ENCODE measurements at places on chromosomes 4 and X.

DNA sequence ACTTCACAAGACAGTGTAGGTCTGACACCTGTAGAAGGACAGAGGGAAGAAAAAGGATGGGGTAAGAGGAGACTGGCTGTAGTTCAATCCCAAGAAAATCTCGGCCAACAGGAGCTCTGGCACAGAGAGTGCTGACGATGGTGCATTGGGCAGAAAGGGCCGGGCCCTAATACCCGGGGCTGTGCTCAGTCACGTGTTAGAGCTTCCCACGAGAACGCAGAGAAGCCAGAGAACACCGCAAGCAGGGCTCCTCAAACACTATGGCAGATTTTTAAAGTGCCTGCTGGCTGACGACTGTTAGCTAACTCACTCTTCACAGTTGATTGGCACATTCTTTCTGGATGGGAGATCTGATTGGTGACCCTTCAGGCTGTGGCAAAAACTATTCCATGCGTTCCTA lies 35.5 kb downstream of the EREG start:
- no peak for DNase-seq

GRCh38 chrX:119145241-119145653 lies 17.6 kb upstream of the KIAA1210 start:
- DNase-seq = no peak

GRCh38 chr4:127403471-127404084 lies 229.2 kb upstream of the INTU start:
- DNase-seq = no peak

GRCh38 chr4:68451246-68452211 lies 4.3 kb downstream of the TMPRSS11E start:
- no peak for DNase-seq

- no peak for DNase-seq
These were observed 167.0 kb downstream of the AASDH start for GRCh38 chr4:56220261-56220660.

- no peak for DNase-seq
These were observed 54.3 kb downstream of the CHST7 start for GRCh38 chrX:46627711-46628419.

DNA sequence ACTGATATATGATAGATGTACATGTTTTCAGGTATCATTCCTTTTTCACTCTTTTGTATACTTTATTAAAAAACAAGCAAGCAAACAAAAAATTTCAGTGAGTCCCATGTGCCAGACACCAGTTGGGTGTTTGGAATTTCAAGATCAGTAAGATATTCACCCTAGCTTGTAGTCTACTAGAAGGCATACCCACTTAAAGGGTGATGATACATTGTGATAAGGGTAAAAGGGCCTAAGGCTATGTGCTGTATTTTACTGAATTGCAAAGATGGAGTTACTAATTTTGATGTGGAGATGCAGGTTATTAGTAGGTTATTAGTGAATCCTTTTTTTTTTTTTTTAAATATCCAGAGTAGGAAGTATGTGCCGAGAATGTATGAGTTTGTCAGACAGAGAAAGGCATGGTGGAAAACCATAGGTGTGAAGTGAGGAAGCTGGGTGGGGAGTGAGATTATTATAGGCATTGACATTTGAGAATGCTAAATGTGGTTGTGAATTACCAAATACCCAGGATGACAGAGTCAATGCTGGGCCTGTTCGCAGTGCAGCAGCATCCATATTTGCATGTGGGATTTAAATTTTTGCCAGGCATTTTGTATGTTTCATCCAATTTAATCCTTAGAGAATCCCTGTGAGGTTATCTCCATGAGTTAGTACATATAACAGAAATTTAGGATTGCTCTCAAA lies 10.1 kb downstream of the STIM2 start:
- no peak for DNase-seq

DNA sequence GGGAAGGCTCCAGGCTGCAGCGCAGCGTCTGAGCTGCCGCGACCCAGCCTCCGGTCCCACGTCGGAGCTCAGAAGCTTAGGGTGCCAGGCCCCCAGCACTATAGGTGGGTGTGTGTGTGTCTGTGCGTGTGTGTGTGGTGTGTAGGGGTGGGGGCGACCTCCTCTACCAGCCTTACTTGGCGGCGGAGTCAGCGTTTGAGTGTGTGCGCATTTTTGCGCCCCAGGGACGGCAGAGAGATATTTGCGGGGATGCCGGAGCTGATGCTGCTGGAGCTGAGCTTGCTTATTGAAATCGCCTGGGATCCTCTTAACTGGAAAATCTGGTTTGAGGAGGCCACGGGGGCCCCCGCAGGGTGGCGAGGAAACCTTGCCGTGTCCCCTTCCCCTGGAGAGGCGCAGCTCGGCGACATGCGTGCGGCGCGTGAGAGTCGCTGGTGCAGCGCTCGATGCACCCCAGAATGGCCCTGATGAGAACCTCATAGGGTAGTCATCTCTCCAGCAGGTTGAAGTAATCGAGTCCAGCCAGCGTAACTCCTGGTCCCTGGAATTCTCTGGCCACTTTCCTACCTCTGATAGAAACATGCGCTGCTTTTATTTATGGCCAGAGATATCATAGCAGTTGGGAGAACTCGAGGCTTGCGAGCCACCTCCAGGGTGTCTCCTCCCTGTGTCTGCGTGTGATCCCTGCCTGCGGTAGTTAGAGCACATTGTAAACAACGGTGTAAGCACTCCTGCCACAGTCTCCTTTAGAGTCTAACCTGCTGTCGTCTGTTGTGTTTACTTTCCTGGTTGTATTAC lies 2.7 kb downstream of the ADGRL3 start:
- DNase-seq = no peak

Data from Peyer's patch (tissue), 4 donors.